GM13976 (cell line): ENCODE measurements at places on chromosomes 2 and 18.

DNA sequence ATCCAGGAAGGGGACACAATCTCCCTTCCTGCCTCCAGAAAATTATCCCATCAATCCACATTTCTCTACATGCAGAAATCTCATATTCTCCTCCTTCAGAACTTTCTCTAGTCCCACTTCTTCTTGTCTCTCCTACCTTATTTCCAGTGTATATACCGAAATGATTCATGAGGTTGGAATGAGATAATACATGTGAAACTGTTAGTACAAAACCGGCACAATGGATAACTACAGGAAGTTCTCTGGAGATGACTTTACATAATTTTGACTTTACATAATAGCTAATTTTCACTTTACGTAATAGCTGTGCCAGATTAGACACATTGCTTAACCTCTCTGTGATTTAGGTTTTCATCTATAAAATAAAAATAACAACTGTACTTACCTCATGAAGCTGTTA lies 801.3 kb downstream of the ERBB4 start:
- DNase-seq = no peak

GRCh38 chr2:226953206-226953605 lies 117.4 kb downstream of the RHBDD1 start:
- no peak for DNase-seq

DNA sequence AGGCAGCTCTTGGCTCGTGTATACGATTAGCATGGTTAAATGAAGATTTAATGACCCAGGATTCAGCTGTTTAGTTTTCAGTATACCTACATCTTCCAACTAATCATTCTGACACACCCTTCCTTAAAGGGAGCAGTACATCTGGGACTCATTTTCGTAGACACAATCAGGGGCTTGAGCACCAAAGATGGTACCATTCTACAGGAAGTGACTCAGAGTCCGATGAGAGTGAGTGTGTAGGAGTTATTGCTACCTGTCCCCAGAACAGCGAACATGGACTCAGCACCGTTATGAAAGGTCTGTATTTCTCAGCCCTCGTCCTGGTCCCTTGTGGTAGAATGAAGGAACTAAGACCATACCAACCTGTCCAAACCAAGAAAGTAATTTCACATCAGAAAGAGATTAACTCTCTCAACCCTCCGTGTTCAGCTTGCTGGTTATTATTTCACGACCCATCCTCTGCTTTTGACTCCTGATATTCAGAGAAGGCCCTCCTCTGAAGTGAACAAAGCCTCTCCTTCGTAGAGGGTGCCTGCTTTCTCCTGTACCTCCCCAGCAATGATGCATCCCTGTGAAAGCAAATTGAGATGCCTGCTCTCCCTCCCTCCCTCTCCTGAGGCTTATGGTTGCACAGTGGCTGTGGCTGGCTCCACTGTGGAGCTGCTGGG lies 214.8 kb downstream of the MTX2 start:
- DNase-seq = no peak

DNA sequence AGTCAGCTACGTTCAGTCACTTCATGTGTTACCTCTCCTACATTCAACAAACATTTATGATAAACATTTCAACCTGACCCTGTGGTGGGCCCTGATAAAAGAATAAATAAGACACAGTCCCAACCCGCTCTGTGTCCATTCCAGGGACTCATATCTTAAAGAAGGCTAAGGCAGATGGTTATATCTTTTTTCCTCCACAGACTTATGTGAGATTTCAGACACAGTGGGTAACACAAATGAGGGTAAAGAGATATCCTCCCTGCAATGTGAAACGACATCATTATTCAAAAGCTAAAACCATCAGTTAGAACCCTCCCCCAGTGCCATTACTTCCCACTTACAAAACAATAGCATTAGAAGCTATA lies 11.1 kb upstream of the HNRNPLL start:
- DNase-seq = no peak

DNA sequence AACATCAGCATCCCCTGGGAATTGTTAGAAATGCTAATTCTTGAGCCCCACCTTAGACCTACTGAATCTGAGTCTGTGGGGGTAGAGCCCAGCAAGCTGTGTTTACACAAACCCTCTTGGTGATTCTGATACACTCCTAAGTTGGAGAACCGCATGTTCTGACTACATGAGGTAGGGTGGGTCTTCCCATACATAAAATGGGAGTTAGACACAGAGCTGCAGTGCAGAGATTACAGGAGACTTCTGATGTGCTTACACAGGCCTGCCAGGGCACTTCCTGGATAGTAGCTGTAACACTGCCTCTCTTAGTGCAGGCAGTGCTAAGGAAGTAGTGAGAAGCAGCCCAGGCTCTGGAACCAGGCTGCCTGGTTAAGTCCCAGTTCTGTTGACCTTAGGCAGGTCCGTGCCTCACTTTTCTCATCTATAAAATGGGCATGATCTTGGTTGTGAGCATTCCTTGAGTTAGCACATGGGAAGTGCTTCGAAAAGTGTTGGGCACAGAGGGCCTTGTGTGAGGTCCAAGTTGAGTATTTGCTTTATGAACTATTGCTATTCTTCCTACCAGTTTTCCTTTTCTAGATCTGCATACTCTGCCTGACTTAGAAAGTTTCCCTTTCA lies 67.3 kb downstream of the GLI2 start:
- DNase-seq = no peak

DNA sequence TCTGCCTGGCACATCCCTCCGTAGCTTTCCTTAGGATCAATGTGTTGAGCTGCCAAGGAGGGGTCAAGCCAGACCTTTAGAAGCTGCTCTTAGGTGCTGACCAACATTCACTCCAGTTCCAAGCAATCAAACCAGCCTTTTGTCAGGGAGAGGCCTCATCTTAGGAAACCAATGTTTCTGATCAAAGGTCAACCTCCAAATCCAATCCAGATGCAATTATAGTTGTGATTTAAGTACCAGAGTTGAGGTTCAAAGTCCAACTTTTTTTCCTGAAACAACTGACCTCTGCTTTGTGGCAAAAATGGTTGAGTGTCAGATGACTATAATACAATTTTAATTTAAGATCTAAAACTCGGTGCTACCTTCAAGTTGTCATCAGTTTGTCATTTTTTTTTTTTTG lies 303.4 kb downstream of the ALK start:
- DNase-seq = no peak

- DNase-seq = no peak
Observed at GRCh38 chr2:192139813-192140212, 54.9 kb downstream of the TMEFF2 start.

DNA sequence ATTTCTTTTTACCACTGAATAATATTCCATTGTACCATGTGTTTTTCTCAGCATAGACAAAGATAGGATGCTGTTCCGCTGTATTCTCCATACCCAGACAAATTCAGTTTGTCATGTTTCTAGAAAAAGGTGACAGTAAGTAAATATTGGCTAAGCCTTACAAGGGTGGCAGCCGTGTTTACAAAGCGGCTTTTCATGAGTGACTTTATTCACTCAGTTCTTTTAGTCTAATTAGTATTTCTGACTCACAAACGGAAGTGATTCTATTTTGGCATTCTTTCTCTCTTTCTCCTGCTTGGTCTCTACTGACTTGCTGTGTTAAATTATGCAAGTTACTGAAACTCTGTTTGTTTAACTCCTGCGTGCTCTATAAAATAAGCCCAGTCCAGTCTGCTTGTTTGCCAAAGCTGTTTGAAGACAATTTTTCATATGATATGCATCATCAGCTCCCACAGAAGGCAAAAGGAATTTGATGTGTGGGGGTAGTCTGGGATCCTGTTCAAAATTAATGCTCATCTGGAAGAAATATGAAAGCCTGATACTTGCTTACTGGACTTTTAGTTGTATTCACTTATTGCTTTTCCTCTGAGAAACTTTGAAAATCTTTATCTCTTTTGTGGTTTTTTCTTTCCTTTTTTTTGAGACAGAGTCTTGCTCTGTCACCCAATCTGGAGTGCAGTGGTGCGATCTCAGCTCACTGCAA lies 2.3 kb upstream of the PLEKHH2 start:
- DNase-seq = no peak

- no peak for DNase-seq
Observed at GRCh38 chr2:20143263-20143662, 81.7 kb downstream of the SDC1 start.

DNA sequence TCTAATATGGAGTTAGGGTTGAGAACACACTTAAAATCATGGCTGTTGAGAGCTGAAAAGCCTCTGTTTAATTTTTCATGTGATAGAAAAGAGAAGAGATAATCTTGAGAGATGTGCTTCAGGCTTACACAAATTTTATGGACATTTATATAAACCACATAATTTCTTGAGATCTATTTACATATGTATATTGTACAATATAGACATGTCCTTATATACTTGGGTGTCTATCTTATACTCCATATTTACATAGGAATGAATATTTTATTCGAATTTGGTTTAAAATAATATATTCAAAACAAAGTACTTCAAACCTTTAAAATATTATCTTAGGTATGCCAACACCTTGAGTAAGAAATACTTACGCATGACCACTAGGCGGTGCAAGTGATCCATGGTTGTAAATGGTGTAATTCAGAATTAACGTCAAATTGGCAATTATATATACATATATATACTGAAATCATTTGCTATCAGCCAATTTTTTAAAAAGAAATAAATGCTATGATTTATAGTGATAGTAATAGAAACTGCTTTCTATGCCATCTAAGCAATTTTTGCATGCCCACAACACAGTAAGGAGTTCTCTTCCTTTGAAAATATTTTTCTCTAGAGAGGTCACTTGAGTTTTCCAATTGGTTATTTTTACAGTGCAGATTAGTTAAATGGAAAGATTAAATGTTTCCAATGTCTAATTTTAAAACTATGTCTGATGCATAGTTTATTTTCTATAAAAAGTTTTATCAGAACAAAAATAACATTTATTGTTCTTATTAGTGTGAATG lies 37.6 kb upstream of the SPAG16 start:
- DNase-seq = no peak

DNA sequence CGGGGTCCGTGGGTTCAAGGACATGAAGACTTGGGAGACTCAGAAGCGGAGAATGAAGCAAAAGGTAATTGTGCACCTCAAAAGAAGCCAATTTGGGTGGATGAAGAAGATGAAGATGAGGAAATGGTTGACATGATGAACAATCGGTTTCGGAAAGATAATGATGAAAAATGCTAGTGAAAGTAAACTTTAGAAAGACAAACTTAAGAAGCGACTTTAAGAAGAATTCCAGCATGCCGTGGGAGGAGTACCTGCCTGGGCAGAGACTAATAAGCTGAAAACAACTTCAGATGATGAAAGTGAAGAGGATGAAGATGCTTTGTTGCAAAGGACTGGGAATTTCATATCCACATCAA lies 43.5 kb downstream of the PSTPIP2 start:
- DNase-seq = no peak

- DNase-seq = no peak
Observed at GRCh38 chr2:164785457-164785856, 56.2 kb downstream of the COBLL1 start.

DNA sequence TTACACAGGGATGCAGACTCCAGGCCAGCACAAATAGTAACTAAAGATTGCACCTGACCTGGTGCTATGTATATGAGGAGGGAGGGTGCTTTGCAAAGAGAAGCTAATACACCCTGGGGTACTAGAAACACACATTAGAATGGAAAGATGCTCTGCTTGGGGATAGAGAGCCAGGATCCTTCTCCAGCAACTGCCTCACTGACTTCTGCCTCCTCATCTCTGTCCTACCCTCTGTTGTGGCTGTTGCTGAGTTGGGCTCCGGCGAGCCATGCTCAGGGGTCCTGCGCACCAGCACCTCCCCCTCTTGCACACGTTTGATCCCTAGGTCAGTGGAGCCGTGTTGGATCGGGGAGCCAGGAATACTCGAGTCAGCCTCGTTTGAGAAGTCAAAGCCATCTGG lies 23.7 kb upstream of the ORC2 start:
- DNase-seq = no peak

DNA sequence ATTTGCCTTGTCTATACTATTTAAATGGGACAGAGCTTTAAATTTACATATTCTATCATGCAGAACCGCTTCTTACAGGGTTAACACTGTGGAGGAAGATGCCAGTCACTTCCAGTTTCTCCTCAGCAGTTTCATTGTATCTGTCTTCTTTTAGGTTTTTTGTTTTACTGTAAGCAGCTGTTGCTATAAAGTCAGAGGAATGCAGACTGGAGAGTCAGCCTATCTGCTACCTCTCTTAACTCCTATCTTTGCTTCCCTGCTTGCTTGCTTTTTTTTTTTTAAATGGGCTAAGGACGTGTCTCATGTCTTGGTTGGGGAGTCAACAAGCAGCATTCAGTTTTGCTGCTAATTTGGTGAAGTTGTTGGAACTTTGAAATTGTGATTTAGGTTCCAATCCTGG lies 8.9 kb downstream of the EPC2 start:
- peak; percentile 16 for DNase-seq

GRCh38 chr2:233363744-233364235 lies 9.5 kb downstream of the DGKD start:
- DNase-seq = no peak

GRCh38 chr2:182592691-182593393 lies 123.2 kb upstream of the DNAJC10 start:
- DNase-seq = no peak

DNA sequence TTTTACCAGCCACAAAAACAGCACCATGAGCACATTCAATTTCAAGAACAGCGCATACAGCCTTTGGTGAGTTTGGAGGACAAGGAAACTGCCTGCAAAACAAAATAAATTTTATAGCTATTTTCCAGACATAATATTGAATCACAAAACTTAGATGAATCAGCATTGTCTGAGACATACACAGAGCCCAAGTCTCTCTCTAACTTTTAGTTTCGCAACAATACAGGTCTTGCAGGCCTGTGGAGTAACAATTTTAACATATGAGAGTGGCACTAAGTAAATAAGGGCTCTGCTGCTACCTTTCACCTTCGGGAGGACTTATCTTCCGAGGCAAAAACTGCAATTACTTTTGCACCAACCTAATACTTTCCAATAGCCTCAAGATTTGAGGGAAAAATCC lies 56.1 kb upstream of the PEX13 start:
- DNase-seq = no peak

DNA sequence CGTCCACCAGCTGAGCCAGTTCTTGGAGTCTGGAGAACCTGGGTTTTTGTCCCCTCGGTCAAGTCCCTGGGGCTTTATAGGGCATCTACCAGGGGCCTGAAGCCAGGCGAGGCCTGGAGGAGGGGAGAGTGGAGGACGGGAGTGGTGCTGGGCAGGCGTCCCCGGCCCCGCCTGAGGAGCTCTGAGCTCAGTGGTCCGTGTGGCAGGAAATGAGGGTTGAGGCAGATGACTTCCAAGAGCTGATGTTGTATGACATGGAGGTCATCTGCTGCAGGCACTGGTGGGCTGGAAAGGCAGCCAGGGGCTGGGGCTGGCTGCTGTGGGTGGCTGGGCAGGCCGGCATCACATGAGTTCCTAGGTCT lies 118.5 kb upstream of the HS6ST1 start:
- no peak for DNase-seq

- no peak for DNase-seq
Observed at GRCh38 chr2:159849160-159849813, 51.3 kb upstream of the CD302 start.

DNA sequence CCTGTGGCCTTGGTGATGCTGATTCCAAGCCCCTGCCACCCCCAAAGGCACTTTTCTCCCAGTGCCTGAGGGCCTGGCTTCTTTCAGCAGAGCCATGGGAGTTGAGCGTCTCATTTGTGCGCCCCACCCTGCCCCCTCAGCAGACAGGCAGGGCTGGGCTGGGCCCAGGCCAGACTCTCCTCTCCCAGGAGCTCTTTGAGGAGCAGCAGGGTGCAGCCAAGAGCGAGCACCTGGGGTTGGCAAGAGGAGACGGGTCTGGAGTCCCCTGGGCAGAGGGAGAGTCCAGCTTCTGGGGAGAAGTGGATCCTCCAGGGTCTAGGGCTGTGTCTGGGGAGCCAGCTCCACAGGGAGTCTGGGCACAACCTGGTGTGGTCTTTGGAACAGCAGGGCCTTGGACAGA lies 21.2 kb downstream of the NPPC start:
- no peak for DNase-seq

- DNase-seq = no peak
Observed at GRCh38 chr18:24370120-24370519, 27.5 kb downstream of the OSBPL1A start.
